Fibroblast of skin of right biceps (primary cell): ENCODE measurements at places on chromosomes 7 and 10.

GRCh38 chr10:48215486-48216203, 58.9 kb downstream of the FRMPD2 start:
- DNase-seq: peak; percentile 30

- peak; percentile 57 for DNase-seq
These were observed 127.7 kb downstream of the ATE1 start for GRCh38 chr10:121800146-121800545.

- no peak for DNase-seq
These were observed 75.4 kb downstream of the WIPF3 start for GRCh38 chr7:29881724-29882123.

GRCh38 chr10:44975431-44976331, 2.9 kb downstream of the DEPP1 start:
- peak; percentile 75 for DNase-seq

DNA sequence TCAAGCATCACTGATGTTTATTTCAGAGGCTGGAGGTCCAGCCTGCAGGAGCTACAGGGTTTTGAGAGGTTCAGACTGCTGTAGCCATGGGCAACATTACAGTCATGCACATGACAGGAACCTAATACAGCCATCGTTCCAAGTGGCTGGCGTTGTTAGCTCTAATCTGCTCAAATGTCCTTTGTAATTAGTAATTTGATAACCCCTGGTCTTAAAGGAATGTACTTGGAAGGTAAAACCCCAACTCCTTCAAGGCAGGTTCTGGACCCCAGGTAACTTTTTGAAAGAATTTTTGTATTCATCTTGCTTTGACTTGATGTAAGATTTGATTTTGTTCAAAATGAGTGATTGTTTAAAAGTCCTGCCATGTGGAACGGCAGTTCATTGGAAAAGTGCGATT, 34.7 kb upstream of the FOXI2 start:
- DNase-seq: no peak

- no peak for DNase-seq
These were observed 23.2 kb upstream of the C1GALT1 start for GRCh38 chr7:7159063-7159658.

DNA sequence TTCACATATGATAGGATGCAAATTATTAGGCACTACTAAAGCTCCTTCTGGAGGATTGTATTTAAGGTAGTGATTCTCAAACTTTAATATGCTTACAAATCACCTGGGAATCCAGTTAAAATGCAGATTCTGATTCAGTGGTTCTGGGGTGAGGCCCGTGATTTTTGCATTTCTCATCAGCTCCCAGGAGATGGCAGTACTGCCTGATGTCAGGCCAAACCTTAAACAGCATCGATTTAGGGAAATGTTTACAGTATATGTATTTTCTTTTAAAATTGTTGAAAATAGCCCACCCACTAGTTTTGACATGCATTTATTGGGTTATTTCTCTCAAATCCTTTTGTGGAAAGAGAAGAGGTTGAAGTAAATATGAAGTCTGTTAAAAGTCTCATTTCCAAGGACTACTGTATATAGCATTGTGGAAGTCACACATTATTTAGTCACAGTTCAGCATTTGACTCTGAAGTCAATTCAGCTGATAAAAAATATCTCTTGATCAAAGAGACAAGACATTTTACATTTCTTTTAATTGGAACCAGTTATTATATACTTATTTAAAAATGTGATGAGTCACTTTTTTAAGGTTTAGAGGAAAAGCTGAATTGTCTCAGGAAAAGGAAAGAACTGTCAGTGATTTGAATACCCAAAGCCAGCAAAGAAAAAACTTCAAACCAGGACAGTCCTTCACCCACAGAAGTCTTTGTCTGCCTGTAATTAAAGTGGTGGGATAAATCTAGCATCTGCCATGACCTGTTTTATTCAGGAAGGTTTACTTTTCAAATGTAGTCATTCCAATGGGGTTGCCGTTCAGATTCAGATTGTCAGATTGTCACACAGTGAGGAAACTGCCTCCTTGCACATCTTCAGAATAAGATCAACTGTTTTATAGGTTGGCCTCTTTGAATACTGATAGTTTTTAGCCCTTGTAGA, 21.1 kb upstream of the HBP1 start:
- DNase-seq: peak; percentile 33

GRCh38 chr7:81768951-81769778, 682 bp downstream of the HGF start:
- no peak for DNase-seq

DNA sequence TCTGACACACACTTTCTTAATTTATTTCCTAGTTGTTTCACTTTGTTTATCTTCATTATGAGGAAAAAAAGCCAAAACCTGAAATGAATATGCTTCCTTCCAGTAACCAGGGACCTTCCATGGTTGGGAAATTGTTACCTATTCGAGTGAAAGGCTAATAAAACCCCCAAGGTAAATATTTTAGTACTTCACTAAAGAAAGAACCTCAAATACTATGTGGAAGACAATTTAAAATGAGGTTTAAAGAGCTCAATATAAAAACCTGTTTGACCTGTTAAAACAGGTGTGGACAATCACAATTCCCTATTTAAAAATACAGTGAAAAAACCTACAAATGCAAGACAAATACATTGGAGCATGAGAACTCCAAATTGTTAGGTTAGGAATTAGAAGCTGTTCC, 192.6 kb downstream of the CFTR start:
- no peak for DNase-seq

- DNase-seq: peak; percentile 60
These were observed 616.3 kb upstream of the IGFBP3 start for GRCh38 chr7:46537191-46537905.

- DNase-seq: no peak
These were observed 55.2 kb upstream of the GSDME start for GRCh38 chr7:24812305-24812945.

DNA sequence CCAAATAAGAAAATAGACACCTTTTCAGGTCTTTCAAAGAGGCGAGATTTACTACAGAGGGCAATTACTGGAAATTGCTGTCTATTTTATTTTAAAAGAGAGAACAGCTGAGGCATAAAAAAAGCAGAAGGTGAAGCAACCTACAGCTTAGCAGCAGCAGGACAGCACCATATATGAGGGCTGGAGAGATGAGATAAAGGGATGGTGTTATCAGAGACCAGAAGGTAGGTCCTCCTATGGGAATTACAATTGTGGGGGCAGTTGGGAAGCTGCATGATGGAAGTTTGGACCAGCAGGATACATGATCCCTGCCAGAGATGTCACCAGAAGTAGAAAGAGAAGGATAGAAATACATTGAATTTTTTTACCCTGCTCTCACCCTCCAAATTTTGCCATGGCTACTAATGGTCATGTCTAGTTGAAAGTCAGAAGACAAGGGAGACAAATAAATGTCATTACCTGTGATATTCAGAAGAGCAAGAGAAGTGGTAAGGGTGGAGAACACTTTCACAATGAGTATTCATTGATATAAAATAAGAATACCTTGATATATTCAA, 77.2 kb upstream of the CALCR start:
- DNase-seq: no peak

DNA sequence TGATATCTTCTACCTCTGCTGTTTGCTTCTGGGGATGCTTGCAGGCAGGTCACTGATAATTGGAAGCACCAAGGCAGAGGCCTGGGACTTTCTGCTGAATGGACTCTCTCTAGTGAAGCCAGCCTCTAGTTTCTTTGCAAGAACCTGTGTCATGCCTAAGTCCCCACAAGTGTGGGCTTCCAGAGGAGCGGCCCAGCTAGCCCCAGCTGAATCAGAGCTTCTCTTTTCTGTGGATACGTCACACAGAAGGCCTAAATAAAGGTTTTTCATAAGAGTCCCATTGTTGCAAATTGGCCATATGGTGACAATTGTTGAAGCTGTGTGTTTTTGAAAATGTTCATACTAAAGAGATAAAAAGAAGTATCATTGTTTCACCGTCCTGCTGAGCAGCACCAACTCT, 6.8 kb upstream of the OPALIN start:
- DNase-seq: no peak

DNA sequence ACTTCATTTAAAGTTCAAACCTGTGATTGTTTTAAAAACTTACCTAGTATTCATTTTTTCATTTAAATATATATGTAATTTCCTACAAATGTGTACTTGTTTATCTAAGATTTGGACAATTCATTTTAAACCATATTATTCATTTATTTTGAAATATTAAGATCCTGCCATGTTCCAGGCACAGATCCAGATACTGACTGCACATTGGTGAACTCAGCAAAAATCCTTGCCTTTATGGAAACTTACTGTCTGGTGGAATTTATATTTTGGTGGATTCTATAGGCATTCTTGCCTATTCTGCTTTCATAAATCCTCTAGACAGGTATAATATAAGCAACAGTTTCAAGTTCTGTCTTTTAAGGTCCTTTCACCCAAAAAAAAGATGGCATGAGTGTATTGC, 48.3 kb upstream of the RPA3 start:
- DNase-seq: no peak

DNA sequence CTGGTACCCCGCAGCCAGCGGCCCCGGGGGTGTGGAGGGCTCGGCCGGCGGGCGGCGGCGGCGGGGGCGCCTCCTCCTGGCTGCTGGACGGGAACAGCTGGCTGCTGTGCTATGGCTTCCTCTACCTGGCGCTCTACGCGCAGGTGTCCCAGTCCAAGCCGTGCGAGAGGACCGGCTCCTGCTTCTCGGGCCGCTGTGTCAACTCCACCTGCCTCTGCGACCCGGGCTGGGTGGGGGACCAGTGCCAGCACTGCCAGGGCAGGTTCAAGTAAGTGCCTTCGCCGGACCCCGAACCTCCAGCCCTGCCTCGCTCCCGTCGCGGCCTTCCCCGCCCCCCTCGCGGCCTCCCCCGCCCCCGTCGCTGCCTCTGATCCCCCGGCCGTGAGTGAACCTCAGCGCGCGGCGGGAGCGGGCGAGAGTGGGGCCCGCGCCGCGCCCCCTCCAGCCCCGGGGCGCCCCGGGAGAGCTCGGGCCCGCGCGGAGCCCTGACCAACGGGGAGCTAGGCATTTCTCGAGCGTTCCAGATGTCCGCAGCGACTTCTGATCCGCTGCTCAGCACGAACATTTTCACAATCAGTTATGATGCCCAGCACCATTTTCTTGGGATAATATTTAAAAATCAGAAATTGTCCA, 727 bp downstream of the ATRNL1 start:
- no peak for DNase-seq

DNA sequence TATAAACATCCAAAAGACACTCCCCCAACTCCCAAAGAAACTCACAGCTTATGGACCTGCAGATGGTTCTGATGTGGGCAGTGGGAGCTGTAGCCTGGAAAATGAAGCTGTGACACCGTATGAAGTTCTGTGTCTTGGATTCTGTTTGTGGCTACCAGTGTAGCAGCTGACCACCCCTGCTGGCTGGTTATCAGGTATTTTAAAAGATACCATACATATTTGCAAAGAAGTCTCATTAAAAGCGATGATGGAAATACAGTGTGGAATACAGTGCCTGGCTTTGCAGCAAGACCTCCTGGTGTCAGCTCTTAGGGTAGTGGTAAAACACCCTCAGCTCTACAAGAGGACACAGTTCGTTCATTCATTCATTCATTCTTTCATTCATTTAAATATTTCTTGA, 194.3 kb upstream of the PRKCQ start:
- DNase-seq: peak; percentile 9

DNA sequence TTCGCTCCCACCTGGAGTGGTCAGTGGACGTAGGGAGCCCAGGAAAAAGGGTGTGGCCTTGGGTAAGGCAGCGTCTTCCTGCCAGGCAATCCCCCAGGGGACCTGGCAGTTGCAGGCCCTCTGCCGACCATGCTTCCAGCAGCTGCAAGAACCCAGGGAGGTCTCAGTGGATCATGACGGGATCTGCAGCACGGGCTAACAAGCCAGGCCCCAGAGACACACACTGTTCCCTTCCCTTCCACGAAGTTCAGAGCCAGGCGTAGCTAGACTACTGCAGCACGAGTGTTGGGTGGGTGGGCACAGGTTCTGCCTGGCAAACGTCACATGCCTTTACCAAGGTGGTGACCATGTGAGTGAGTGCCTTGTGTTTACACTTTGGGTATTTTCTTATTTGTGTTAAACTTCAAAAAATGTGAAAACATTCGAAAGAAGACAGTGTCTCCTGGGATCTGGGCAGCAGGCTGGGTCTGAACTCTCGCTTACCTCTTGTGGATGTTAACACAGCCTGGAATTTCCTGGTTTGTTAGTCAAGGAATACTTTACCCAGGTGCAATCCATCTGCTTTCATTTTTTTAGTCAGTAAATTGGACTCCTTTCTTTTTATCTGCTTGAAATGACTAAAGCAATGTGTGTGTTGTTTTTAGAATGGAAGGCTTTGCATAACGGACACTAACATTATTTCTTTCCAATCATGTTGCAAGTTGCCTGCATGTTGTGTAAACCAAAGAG, 48.2 kb upstream of the VIPR2 start:
- no peak for DNase-seq

DNA sequence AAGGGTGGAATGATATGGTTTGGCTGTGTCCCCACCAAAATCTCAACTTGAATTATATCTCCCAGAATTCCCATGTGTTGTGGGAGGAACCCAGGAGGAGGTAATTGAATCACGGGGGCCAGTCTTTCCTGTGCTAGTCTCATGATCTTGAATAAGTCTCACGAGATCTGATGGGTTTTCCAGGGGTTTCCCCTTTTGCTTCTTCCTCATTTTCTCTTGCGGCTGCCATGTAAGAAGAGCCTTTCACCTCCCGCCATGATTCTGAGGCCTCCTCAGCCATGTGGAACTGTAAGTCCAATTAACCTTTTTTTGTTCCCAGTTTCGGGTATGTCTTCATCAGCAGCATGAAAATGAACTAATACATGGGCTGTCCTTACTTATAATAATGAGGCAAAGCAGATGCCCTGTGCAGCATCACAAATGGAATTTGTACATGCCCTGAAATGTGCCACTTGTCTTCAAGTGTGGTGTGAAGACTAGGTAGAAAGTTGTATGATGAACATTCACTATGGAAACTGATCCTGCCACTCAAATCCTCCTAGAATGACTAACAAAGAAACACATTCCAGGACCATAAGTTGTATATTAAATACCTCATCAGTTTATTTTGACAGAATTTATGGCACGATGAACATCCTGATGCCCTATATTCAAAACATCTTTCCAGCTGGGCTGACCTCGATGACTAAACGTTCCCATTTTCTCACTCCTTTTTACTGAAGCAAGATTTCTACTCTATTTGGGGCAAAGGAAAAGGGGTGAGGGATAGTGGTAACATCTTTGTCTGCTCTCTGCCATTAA, 122.8 kb upstream of the CTTNBP2 start:
- DNase-seq: peak; percentile 8

DNA sequence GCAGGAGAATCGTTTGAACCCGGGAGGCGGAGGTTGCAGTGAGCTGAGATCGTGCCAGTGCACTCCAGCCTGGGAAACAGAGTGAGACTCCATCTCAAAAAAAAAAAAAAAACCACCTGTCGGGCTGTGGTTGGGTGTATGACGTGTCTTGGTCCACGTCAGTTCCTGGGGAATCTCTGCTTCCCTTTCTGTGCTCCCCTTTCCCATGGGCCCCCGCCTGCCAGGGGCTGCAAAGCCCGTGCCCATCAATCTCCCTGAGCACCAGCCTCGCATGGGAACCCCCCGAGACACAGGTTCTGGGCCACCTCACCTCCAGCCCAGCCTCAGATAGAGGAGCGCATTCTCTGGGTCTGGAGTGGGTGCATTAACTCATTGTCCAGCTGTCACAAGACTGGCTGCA, 2.3 kb upstream of the SH2B2 start:
- no peak for DNase-seq

- DNase-seq: peak; percentile 71
These were observed 114.9 kb upstream of the ZEB1 start for GRCh38 chr10:31204090-31204489.

- DNase-seq: peak; percentile 15
These were observed 257.6 kb upstream of the PHYHIPL start for GRCh38 chr10:58918887-58919286.
